Right renal pelvis (tissue), 4 donors: ENCODE measurements at places on chromosomes 5 and 9. TPM values are rescaled to one million over a fixed set of nuclear protein-coding genes. Genes with fewer than 3 reads are reported as not detected.

Gene TERT
- 0.18 TPM for polyA plus RNA-seq

Gene SLC9A3
- 47.8 TPM for polyA plus RNA-seq

DNA sequence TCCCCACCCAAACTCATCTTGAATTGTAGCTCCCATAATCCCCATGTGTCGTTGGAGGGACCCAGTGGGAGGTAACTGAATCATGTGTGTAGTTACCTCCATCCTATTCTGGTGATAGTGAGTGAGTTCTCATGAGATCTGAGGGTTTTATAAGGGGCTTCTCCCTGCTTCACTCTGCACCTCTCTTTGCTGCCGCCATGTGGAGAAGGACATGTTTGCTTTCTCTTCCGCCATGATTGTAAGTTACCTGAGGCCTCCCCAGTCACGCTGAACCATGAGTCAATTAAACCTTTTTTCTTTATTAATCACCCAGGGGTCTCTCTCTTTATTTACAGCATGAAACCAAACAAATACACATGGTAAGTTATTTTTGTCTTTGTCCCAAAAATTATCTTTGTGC is 726.1 kb downstream of the CDH18 start:
- DNase-seq: no peak

Gene MYO10
- 43.3 TPM for polyA plus RNA-seq

GRCh38 chr5:113264046-113264445 is 170.7 kb downstream of the TSSK1B start:
- DNase-seq: no peak

GRCh38 chr5:135376961-135377624 is 21.9 kb downstream of the MACROH2A1 start:
- DNase-seq: no peak

DNA sequence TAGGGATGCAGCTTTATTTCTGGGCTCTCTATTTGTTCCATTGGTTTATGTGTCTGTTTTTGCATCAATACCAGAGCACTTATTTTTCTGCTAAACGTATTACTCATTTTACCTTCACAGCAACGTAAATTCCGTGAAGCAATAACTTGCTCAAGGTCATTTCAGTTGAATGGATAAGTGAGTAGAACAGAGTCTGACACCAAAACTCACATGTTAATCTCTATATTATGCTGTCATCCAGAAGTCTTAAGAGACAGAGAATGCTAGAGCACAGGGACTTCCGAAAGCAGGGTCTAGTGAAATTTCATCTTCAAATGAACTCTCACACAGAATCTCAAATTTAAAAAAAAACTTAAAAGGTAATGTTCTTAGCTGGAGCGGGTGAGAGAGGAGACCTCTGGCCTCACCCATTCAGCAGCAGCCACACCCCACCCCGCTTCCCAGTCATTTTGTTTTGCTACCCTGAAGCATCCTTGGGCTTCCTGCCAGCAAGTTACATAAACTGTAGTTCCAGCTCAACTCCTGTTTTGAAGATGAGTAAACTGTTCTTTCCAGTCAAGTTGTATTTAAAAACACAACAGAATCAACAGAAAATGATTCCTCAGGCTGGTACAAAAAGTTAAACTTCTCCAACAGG is 69.3 kb downstream of the TRIM36 start:
- no peak for DNase-seq

GRCh38 chr5:159891371-159891770 is 24.9 kb upstream of the ADRA1B start:
- peak; percentile 69 for DNase-seq

DNA sequence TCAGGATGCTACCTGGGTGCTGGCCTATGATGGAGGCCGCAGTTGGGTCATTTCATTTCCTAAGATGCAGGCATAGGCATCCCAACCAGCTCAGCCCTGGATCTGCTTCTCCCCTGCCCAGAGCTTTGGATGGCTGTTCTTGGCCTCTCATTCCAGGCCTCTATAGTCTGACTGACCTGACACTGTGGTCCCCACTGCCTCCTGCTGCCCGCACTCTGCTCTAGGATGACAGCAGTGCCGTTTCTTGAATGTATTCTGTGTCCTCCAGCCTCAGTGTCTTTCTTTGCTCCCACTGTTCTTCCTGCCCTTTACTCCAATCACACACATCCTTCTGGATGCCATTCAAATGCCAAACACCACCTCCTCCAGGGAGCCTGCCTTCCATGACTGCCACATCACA is 235.7 kb downstream of the HSPA4 start:
- DNase-seq: no peak

DNA sequence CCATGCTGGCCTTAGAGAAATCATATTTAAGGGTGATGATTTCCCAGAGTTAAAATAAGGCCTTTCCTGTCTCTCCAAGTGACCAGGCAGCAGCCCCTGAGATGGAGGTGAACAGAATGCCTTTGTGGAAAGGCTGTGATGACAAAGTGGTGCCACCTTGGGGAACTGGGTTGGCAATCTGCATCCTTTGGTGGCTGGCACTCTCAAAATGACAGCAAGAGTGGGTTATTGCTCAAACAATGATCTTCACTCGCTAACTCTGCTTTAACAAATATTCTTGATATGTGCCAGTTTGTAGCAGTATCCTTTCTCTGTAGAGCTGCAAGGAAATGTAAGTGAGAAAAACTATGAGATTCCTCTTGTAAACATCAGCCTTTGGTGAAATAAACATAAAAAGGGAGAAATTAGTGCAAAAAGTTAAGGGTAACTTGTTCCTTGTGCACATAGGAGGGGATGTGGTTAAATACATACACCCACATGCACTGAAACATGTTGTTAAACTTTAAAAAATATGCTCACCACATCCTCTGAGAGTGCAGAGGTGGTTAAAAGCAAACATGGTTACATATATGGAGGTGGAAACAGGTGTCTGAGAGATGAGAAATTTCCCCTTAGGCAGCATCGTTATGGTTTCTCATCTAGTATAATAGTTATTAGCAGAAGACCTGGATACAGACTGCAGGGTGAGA is 373.4 kb upstream of the CTNND2 start:
- no peak for DNase-seq

GRCh38 chr5:77876316-77876715 is 100.2 kb upstream of the TBCA start:
- DNase-seq: no peak

Gene TAF11L10
- not detected for polyA plus RNA-seq

Gene PITX1
- not detected for polyA plus RNA-seq

Gene FOXD4L5
- polyA plus RNA-seq: 0.24 TPM

GRCh38 chr9:8534828-8535227 is 735.2 kb upstream of the DMAC1 start:
- DNase-seq: no peak

- no peak for DNase-seq
These were observed 15.9 kb upstream of the ALDOB start for GRCh38 chr9:101451498-101451897.

DNA sequence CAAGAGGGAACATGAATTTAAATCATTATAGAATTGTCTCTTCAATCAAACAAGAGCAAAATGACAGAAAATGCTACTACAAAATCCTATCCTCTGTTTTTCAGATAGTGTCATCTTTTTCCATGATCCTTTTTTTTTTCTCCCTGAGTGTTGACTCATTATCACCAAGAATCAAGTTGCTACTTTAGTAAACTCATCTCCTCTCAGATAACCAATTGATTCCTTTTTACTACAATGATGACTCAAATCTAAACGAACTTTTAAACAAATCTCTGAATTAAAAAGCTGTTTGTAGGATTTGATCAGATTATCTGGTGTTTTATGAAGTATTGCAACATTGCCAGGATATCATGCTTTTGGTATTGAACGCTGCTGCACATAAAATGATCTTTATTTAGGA is 23.9 kb upstream of the IL7R start:
- no peak for DNase-seq

- no peak for DNase-seq
These were observed 792.4 kb downstream of the PTPRD start for GRCh38 chr9:9820436-9820835.

DNA sequence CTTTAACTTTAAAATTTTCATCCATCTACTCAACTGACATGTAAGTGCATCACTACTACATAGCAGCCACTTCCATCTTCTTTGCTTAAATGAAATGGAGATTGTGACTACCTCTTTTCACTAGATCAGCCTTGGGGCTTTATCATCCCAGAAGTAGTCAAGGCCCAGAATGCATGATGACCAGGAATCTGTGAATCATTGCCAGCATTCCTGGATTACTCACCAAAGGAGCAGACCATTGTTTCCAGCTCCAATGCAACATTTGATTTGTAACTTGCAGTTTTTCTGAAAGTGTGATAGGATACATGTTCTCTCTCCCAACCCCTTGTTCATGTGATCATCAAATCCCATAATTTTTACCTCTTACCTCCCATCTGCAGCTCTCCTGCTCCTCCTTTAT is 65.1 kb downstream of the PLPPR1 start:
- no peak for DNase-seq

DNA sequence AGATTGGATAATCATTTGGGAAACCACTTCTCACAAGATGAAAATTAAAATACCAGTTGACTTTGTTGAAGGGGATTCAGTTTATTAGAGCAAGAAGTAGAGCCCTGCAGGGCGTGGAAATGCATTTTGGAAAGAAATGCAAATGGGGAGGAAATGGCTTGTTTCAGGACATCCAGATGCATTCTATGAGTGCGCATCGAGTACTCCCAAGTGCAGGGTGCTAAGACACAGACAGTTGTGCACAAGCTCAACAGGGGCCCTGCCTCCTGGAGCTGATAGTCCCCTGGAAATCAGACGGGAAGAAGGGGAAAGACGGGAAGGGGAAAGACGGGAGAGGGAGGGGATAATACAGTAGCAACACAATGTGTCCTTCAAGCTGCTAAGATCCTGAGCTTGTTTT is 64.0 kb downstream of the NSUN2 start:
- DNase-seq: no peak

Gene ARID3C
- not detected for polyA plus RNA-seq

DNA sequence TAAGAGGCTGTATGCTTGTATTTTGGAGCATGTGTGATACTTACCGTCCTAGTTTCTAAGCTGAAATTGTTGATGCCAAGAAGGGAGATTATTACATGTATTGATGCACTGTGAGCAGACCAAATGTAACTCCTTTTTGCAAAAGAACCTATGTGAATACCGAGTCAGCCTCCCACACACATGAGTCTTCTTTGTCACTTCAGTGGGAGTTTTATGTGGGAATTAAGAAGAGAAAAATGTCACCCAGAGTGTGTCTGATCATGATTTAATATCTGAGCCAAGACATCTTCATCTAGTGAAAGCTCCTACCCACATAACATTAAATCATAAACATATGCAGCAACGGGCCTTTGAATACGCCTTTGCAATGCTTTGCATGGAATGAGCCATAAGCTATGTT is 380.3 kb upstream of the ACTBL2 start:
- DNase-seq: no peak

Gene CCL21
- polyA plus RNA-seq: 11.7 TPM

Gene TAF7
- 146 TPM for polyA plus RNA-seq

DNA sequence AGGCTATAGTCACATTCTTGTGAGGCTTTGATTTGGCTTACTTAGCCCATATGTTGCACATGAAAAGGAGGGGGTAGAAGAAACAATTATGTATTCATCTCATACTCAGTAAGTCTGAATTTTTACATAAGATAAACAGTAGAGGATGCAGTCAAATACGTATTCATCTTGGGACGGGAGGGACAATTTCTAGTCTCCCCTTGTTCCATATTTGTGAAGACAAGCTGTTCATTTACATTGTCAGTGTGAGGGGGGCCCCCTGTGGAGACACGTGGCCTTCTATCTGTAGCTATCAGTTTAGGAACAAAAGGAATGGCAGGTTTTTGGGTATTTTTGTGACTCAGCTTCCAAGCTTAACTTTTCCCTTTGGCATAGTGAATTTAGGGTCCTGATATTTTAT is 49.2 kb upstream of the PPP1R2B start:
- no peak for DNase-seq

DNA sequence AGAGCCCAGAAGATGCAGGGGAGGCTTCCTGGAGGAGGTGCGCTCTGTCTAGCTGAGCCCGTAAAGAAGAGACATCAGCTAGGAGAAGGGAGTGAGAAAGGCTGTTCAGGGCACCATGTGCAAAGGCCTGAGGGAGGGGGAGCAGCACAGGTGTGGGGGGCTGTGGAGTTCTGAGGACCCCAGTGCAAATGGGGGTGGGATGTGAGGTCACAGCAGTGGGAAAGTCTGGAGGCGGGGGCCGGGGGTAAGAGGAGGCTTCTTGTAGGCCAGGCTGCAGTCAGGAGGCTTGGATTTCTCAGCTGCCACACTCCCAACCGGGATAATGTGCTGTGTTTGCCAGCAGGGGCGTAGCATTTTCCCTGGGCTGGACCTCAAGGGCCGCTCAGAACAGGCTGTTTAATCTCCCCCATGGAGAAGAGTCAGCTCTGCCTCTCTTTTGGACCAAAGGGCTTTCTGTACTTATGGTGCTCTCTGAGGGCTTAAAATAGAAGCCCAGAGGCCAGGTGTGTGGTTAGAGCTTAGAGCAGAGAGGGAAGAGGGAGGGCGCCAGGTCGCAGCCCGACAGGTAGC is 5.7 kb downstream of the NEURL1B start:
- DNase-seq: no peak

GRCh38 chr9:69054989-69055388 is 19.4 kb downstream of the FXN start:
- no peak for DNase-seq

DNA sequence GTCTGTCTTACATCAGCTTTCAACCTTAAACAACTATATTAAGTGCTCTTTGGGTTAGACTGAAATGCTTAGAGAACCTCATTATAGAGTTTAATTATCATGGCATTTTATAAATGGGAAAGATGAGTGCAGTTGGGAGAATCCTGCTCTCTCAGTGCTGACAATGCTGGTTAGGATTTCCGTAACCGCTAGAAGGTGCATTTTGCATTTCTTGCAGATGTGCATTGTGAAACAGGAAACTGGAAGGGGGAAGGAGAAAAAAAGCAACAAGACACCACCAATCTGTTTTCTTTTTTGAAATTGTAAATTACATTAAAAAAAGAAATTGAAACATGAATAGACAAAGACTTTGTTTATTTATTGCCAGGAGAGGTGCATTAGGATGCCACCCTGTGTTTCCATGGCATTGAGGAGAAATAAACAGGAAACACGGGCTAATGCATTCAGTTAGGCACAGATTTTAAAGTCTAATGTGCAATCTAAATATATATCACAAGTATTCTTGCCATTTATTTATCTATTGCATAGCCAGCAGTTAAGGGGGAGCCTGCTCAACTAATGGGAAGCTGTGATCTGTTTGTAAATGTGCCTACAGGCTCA is 478.9 kb downstream of the PSAT1 start:
- no peak for DNase-seq

DNA sequence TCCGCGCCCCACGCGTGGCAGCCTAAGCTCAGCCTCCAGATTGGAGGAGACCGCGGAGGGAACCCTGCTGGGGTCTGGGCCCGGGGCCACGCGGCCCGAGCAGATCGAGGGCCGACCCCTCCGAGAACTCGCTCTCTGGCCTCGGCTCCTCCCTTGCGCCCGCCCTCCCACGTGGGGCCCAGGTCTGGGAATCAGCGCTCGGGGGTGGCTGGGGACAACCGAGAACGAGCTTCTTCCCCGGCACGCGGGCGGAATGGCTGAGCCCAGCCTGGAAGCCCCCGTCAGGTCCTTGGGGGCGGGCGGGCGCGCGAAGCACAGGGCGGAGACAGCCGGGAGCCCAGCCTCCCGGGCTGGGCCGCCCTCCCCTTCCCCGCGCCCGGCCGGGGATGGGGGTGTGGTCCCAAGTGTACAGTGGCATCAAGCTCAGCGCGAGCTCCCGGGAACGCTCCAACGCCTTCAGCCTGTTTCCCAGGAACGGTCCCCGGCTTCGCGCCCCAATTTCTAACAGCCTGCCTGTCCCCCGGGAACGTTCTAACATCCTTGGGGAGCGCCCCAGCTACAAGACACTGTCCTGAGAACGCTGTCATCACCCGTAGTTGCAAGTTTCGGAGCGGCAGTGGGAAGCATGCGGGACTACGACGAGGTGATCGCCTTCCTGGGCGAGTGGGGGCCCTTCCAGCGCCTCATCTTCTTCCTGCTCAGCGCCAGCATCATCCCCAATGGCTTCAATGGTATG is at the start of gene SLC22A4:
SLC22A4 (plus strand) TSS at position 403 of the 736 bp plus-strand sequence; CDS start at position 626, 223 bp downstream.
- peak; percentile 91 for DNase-seq
